ENCODE measurements at places on chromosomes 3 and 15. TPM values are rescaled to one million over a fixed set of nuclear protein-coding genes. Genes with fewer than 3 reads are reported as not detected.

The CD96 gene
- not detected for total RNA-seq

The GPR176 gene
- 35.4 TPM for total RNA-seq

The IL17RE gene
- 0.31 TPM for total RNA-seq

The CD200 gene
- 57.6 TPM for total RNA-seq

The FOXL2 gene
- total RNA-seq = 0.31 TPM

The PTX3 gene
- total RNA-seq = 7.5 TPM

The EAF1 gene
- total RNA-seq = 31.3 TPM

Data from parietal lobe (tissue), 2 donors.